ENCODE measurements at places on chromosomes 6 and 20.

DNA sequence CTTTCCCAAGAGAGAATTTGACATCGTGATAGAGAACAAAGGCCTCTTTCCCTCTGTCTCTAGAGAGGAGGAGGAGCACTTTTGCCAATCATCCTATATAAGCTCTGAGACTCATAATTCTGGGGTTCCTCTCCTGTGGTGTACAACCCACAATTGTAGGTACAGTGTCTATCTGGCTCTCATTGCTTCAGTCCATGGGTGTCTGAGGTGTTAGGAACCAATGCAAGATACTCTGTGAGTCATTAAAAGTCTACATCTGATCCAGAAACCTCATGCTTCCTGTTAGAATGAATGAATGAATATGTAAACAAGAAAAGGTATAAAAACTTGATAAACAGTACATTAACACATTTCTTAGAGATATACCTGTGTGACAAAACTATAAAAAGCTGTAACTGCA, 356.7 kb downstream of the QKI start:
- DNase-seq, result no peak

DNA sequence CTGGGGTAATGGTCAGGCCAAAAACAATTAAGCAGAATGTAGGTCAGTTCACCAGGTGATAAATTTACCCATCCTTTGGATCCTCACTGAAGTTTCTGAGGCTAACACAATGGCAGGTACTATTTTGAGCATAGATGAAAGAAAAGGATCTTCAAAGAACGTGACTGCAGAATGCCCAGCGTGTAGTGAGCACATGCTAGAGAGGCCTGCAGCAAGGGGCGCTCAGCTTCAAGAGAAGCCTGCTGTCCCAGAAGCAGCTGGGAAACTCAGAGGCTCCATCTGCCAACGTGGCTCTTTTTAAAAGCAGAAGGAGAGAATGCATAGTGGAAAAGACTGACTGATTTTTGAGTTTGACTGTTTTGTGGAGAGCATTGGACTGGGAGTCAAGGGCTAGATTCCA, 57.4 kb downstream of the CD83 start:
- no peak for DNase-seq

GRCh38 chr20:645318-646106, 7.5 kb downstream of the SRXN1 start:
- peak; percentile 16 for DNase-seq

- DNase-seq, result no peak
These were observed 5.5 kb upstream of the JAG1 start for GRCh38 chr20:10679269-10679668.

GRCh38 chr6:13259393-13259792, 68.9 kb downstream of the TBC1D7 start:
- no peak for DNase-seq

GRCh38 chr20:6074145-6074561, 20.3 kb upstream of the LRRN4 start:
- DNase-seq, result no peak

DNA sequence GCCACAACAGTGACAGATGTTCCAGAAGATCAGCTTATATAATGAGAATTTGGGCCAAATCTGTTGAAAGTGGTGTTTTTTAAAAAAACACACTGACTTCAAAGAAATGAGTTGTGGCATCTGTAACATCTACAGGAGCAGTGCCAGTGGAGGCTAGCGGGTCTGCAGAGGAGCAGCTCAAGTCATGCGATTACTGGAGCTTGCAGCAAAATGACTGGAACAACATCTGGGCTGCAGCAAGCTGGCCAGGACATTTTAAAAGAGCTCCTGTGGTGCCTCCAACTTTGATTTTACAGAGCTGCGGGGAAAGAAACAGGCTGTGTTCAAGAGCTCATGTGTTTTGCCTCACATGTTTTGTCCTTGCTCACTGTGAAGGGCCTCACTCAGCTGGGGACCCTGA, 57.2 kb downstream of the TBX18 start:
- no peak for DNase-seq

GRCh38 chr6:124964764-124965105, 2.5 kb downstream of the RNF217 start:
- DNase-seq, result no peak

DNA sequence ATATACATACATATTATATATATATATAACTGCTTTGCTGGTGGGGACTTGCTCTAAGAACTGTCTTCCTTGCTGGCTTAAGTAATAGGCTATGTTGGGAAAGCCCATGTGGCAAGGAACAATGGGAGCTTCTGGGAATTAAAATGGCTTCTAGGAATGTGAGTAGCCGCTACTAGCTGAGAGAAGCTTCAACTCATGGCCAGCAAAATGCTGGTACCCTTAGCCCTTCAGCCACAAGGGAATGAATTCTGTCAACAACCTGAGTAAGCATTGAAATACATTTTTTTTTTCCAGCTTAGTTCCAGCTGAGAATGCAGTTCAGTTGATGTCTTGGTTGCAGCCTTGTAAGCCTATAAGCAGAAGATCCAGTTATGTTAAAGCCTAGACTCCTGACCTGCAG, 911.7 kb upstream of the MAP3K7 start:
- no peak for DNase-seq

- DNase-seq, result no peak
These were observed 74.0 kb upstream of the MYL9 start for GRCh38 chr20:36467076-36467999.

DNA sequence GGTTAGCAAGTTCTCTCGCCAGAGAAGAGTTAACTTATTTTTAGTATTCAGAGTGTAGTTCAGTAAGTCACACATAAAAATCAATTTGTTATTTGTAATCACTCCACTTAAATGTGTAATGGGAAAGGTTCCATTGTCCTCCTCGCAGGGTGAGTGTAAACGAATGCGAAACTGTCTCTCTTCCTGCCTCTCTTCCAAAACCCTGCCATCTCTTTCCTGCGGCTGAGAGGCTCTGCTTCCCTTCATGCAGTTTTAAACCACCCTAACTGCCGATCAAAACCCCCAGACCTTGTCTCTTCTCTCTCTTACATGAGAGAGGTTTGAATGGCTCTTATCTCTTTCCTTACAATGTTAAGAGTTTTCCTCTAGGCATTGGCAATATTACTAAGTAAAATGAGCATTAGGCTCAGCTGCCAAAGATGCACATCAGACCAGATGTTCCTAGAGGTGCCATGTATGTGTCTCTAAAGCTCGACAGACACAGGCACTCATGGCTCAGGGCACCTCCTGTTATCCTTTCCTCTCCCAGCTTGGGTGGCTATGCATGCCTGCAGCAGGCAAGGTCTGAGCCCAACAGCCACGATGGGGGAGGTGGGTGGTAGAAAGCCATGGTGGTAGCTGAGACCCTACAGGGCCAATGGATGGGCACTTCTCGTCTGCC, 91.2 kb downstream of the JARID2 start:
- DNase-seq, result no peak

DNA sequence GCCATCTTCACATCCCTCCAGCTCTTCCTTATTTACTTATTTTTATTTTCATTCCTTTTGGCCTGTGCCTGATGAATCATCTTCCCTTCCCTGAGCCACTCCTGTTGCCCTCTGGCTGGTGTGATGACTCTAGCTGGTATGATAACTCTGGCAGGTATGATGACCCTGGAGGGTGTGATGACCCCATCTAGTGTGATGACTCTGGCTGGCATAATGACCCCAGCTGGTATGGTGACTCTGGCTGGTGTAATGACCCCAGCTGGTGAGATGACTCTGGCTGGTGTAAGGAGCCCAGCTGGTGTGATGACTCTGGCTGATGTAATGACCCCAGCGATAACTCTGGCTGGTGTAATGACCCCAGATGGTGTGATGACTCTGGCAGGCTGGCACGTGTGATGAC, 426.8 kb downstream of the QKI start:
- no peak for DNase-seq

- no peak for DNase-seq
These were observed 176.2 kb upstream of the SASH1 start for GRCh38 chr6:148166339-148166968.

- DNase-seq, result no peak
These were observed 210.8 kb downstream of the TBXT start for GRCh38 chr6:165956874-165957273.

DNA sequence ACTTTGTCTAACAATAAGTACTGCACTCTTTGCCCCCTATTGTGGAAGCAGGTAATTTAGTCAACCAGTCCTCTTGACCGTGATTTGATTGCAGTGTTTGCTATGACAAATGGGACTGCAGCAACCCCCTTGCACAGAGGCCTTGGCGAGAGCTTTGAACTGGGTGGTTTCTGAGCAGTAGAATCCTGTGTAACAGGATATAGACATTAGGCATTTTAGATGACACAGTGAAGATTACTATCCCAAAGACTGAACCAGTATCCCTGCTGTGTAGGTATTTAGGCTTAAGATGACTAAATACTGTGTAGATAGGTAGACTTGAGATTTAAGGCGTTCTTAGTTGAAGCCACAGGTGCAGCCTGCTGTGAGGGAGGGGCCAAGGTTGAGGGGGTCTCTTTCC, 9.9 kb downstream of the DNMT3B start:
- DNase-seq, result no peak

DNA sequence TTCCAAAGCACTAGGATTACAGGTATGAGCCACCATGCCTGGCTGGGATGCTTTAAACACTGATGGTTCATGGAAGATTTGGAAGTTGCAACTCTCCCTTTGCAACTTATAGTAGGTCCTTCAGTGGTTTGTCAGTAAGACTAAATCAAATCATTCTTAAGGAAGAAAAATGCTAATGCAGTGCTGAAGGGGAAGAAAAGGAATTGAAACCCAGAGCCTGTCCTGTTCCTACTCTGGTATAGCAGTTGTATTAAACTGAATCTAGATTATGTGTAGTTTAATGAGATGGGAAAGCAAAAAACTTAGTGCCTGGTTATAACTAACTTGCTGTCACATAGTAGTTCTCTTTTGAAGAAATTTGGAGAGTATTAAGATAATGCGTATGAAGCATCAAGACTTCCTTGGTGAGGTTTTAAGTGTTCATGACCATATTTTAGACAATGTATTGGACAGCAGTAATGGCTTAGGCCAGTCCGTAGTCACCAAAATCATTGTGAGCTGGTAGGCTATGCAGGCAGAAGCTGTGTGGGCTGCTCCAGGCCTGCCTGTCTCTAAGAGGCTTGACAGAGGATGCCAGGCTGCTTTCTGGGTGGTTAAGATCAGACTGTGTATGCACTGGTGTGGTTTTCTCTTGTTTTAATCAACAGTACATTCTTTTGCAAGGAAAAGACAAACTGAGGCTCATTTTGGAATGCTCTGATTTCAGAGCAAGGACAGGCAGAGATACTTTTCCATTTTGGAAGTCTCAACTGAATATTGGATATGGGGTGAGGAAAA, 14.0 kb downstream of the PAQR8 start:
- no peak for DNase-seq

DNA sequence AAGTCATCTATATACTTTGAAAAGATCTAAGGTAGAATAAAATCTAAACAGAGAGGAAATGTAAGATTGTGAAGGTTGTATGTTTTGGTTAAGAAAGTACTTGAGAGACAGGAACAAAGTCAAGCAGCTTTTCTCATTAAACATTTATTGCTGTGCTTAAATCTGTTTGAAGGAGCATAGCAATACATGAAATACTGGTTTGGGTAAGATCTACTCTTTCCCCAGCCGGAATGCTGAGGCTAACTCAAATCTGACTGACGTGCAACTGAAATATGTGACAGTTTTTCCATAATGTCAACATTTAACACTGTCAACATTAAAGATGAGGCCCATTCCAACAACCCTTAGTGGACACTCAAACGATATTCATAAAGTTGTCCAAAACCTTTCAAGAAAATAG, 59.9 kb downstream of the MAN1A1 start:
- no peak for DNase-seq

DNA sequence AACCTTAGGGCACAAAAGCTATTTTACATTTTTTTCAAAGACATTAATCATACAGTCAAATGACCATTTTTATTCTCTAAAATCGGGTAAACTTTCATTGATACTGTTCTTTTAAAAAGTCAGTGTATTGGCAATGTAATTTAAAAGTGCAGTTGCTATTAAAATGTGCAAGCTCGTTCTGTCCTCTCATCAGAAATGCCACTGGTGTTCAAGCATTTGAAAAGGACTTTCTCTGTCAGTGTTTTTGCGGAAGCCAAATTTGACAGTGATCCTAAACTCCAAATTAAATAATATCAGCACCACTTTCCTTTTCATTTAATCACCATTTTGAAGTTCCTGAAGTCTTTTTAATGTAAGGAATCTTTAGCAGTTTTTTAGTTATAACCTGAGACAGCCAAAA, 69.6 kb downstream of the AFG1L start:
- no peak for DNase-seq

GRCh38 chr20:60752741-60753420, 499.2 kb upstream of the CDH4 start:
- no peak for DNase-seq

DNA sequence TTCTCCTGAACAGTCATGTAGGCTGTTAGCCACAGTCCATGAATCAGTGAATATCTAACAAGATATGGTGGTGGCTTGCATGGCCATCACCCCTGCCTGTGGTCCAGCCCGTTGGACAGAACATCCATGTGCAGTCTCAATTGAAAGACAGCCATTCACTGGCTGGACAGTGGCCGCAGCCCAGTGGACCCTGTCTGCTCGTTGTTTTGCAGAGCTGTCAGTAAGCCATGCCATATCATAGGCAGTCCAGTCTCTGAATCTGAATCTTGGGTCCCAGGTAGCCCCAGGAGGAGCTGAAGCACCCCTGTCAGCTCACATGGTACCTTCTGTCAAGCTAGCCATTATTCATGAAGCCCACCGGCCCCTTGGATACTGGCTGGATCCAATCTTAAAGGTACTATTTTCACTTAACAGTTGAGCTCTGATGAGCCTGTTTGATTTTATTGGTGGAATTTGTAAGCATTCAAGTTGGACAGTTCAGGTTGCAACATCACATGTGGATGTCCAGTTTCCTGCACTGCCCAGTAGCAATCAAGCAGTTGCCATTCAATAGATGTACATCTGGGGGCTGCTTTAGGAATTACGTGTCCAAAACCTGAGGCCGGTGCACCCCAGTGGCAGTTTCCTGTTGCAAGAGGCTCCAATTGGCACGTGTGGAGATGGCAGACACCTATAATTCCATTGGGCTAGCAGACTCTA, 37.8 kb downstream of the SERPINB1 start:
- no peak for DNase-seq

GRCh38 chr20:56229812-56230211, 18.7 kb upstream of the MC3R start:
- no peak for DNase-seq

- no peak for DNase-seq
These were observed 205.4 kb downstream of the TPBG start for GRCh38 chr6:82569022-82569421.

- DNase-seq, result no peak
These were observed 78.5 kb downstream of the FARS2 start for GRCh38 chr6:5339786-5340185.

- DNase-seq, result no peak
These were observed 30.9 kb upstream of the ALDH8A1 start for GRCh38 chr6:134980846-134981245.

DNA sequence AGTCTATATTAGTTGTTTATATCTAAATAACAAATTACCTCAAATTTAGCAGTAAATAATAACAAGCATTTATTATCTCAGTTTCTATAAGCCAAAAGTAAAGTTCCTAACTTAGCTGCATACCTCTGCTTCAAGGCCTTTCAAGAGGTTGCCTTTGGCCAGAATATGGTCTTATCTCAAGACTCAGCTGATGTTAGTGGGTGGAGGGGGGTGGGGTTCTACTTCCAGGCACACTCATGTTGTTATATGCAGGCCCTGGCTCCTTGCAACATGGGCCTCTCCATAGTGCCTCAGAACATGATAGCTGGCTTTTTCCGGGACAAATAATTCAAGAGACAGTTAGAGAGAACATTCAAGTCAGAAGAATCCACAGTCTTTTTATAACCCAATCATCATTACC, 266.0 kb downstream of the ADGRB3 start:
- no peak for DNase-seq

Data from stimulated activated CD8-positive, alpha-beta memory T cell treated with anti-CD3 and anti-CD28 coated beads, Interleukin-4, amount 100 ng/mL, for 1 hour (primary cell).